ENCODE measurements at places on chromosomes 3 and 15.

DNA sequence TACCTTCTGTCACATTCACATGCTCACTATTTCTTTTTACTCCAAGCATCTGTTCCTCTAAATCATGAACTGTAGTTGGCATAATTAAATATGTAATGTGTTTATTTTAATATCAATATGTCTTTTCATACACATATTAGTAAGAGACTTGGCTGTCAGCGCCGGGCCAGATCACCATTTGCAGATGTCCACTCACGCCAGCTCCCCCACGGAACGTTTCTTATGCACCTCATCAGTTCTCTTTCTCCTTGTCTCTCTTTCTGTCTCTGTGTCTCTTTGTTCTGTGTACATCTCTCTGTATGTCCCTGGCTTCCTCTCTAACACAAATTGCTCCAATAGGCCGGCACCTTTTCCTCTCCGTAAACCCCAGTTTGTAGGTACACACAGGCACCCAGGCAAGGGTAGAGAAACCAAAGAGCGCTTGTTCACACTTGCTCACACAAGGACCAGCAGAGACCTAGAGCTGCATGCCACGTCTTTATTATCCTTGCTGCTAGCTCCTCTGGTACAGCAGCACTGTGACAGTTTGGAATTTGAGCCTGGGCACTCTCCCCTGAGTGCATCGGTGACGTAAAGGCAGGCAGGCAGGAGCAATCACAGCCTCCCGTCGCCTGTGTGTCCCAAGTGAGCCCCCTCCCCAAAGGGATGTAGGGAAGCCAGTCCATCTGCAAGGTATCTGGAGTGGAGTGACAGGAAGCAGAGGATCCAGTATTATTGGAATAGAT is 40.4 kb downstream of the CACNA1D start:
- DNase-seq, result no peak

DNA sequence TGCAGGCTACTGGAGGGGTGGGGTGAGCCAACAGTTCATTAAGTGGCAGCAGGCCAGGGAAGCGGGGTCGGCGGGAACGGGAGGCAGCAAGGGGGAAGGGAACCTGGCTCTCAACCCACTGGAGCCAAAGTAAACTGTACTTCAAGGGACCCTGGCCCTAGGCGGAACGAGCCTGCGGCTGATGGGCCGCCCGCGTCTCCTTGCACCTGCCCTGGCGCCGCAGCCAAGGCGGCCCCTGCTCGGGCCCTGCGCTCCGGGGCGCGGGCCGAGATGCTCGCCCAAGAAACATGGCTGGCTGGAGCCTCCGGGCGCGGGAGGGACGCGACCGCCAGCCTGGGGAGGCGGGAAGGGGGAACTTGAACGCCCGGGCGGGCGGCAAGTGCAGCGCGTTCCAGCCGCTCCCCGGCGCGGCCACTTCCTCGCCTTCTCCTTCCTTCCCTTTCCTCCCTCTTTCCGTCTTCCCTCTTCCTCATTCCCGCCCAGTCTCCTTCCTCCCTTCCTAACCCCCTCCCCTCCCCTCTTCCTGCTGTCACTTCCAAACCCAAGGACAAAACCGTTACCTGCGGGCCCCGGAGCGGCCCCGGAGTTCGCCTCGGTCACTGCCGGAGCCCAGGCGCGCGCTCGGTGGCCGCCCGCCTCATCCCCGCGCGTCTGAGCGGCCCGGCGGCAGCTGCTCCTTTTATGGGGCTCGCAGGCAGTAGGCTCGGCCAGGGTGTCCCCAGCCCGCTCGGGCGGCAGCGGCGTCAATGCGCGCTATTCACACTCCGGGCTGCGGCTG is 489.7 kb downstream of the MAGI1 start:
- no peak for DNase-seq

DNA sequence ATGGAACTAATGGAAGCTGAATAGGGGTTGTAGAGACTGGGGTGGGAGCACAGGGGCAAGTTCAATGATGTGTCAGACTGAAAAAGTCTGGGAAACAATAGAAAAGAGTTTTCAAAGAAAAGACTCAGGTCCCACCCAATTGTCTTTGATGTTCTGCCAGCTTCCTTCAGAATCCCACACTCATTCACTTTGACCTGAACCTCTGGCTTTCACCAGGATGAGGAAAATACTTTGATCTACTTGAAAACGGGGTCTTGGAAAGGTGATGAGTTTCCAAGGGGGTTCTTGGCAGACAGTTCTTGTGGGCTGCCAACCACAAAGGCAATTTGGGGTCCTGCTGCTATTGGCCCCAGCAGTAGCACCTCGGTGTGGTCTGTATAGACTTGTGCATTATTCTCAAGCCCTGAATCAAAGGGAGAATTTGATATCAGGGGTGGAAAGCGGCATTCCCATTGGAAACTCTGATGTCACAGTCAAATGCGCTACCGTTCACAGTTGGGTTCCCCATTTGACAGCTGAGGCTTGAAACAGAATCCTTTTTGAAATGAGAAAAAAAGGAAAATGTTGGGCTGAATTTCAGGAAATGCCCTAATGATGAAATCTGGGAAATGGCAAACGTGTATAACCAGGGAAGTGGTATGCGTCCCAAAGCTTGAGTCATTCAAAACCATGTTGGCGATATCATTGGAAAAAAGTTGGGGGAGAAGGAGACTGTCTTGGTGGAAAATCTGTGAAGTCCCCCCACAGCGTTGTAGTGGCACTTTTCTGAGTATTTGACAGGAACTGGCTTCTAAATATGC is 229.2 kb upstream of the LRTM1 start:
- DNase-seq, result no peak

DNA sequence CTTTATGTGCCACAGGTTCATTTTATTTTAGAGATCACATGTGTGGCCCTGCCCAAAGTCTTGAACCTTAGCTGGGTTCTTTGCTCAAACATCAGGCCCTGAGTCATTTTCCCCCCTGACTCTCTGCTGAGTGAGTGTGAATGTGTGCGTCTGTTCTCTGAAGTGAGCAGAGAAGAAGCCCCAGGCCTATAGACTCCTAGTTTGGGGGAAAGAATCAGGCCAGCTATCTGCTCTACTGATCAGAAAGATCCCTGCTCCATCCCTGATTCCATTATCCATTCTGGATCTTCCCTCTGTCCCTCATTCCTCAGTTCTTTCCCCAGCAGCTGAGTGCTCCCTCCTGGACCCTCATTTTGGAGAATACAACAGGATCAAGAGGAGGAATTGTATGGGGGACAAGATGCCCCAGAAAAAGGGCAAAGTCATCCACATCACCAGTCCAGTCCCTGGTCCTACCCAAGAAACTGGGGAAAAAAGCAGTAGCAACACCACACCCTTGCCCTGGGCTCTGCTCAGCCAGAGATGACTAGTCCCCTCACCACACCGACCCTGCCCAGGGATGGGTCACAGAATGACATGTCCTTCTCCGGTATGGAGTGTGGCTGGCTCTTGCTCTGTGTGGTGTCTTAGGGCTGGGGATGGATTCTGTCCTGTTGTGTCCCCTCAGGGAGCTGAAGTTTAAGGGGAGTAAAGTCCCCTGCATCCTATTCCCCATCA is 3.2 kb downstream of the DUOX1 start:
- DNase-seq, result no peak

GRCh38 chr3:177597311-177598096 is 400.2 kb upstream of the TBL1XR1 start:
- no peak for DNase-seq

DNA sequence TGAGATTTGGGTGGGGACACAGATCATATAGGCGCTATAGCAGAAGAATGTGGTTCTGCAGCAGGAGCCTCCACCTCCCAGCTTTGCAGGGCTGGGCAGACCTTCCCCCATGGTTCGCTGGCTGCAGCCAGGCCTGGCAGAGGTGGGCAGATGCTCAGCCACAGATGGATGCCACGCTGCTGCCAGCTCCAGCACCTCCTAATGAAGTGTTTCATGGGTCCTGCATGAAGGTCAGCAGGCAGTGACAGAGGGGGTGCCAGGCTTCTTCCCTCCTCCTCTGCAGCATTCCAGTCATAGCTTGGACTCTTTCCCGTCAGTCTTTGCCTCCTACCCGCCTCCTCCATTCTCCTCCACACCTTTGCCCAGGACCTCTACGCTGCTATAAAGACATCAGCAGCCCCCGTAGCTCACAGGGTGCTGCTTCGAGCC is 85.9 kb downstream of the SLCO3A1 start:
- DNase-seq, result no peak

DNA sequence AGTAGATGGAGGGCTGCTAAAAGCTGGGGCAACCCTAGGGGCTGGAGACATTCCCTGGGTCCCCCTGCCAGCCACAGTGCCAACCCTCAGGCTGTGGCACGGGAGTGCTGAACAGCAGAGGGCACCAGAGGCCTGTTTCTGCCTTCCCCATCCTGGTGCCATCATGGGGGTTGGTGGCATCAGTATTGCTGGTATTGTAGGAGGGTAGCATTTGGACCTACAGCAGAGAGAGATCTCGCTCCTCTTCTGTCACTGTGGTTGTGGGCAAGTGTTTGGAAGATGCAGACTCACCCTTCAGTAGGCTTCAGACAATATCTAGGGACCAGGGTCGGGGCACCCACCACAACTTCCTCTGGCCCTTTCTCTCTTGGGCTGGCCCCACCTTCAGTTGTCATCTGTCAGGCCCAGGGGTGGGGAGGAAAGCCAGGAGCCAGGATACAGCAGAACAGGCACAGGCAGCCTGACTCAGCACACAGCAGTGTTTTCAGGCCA is 123.5 kb downstream of the RPLP1 start:
- DNase-seq, result no peak

DNA sequence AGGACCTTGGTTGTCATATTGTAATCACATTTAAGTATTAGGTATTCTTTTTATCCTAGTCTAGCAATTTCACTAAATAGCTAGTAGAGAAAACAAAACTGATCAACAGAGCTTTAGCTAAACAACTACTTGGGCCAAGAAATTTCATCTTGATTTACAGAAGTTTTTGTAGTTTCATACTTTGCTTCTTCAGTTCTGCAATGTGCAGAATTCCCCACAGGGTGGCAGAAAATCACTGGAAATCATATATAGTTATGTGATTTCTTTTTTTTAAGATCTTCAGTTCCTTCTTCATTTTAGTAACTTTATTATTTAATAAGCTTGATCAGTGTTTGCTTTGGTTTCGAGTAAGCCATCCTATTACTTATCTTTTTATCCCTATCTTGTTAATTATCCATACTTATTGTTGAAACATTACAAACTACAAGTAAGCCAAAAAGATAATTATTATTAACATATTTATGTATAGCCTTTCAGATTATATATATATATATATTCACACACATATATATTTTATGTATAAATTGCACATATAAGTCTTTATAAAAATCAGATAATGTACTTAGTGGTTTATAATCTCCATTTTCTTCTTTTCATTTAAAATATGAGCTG is 2.2 kb upstream of the BNIP2 start:
- no peak for DNase-seq

- DNase-seq, result no peak
These were observed 270.3 kb upstream of the DCBLD2 start for GRCh38 chr3:99171800-99172199.

- no peak for DNase-seq
These were observed 36.5 kb downstream of the ITGB5 start for GRCh38 chr3:124850633-124851032.

- DNase-seq, result no peak
These were observed 78.3 kb downstream of the LRRK1 start for GRCh38 chr15:100997442-100997841.

DNA sequence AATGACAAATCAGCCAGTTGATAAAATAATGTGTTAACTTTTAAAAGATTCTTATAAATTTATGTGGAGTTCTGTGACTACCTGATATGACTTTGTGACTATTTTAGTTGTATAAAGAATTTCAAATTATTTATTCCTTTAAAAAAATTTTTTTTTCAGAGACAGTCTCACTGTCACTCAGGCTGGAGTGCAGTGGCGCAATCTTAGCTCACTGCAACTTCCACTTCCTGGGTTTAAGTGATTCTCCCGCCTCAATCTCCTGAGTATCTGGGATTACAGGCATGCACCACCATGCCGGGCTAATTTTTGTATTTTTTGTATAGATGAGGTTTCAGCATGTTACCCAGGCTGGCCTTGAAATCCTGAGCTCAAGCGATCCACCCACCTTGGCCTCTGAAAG is 48.5 kb downstream of the MBNL1 start:
- DNase-seq, result no peak

- no peak for DNase-seq
These were observed 297.1 kb upstream of the MEIS2 start for GRCh38 chr15:37397266-37398022.

GRCh38 chr15:57015897-57016296 is 97.5 kb downstream of the TCF12 start:
- no peak for DNase-seq

DNA sequence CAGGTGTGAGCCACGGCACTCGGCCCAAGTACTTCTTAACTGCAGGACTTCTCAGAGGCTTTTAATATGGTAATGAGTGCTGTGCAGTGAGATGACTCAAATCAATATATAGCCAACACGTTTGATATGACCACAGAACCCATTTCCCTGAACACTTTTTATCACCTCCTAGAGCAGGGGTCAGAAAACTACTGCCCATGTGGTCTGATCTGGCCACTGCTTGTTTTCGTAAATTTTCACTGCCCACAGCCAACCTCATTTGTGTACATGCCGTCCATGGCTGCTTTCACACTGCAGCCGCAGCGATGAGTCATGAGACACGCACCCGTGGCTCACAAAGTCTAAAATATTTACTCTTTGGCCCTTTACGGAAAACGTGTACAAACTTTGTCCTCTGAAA is 179.2 kb downstream of the RORA start:
- no peak for DNase-seq

DNA sequence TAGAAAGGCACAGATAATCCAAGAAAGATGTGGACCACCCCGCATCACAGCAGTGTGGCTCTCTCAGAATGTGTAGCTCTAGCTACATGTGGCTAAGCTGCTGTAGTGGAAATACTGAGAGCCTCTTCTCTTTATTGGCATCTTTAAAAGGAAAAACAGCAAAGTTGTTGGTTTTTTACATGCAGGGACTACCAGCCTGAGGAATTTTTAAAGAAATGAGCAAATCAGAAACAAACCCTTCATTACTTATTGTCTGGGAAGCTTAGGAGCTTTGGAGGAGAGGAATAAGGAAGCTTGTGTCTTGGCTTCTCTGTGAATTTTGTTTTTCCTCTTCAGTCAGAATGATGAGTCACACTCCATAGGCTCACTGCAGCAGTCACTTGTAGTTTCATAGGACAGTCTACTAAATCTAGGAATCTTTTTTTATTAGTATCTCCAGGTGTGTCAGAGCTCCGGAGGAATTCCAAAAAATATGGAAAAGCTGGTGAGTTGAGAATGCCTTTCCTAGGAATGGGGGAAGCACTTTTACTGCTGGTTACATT is 27.5 kb downstream of the POLG start:
- DNase-seq, result no peak

- DNase-seq, result no peak
These were observed 55.1 kb upstream of the ZBTB38 start for GRCh38 chr3:141313093-141313683.
